Peyer's patch (tissue), 4 donors: ENCODE measurements at places on chromosomes 3 and 15. TPM values are rescaled to one million over a fixed set of nuclear protein-coding genes. Genes with fewer than 3 reads are reported as not detected.

Gene TEX264
- total RNA-seq, result 82.6 TPM

DNA sequence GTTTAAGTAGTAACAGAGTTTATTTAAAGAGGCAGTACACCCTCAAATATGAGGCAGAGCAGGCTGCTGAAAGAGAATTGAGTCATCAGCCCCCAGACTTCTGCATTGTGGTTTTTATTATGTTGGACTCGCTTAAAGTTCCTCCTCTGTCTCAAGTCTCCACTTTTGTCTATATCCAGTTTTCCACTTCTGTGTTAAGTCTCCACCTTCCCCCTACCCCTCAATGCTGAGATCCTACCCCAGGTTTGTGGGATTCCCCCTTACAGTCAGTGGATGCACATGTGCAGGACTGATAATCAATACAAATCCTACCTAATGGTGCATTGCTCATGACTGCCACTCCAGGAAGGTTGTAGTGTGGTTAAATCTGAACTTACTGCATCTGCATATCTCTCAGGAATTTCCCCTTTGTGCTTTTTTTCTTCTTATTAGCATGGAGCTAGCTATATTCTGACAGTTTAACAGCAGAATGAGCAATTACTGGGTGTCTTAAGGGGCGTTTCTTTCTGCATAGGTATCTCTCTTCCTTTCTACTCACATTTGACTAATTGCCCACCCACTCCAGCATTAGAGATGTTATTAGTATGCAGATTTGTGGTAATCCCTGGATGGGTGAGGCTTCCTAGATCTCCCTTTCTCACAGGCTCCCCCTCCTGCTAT lies 11.9 kb upstream of the CD200R1L start:
- DNase-seq, result no peak

DNA sequence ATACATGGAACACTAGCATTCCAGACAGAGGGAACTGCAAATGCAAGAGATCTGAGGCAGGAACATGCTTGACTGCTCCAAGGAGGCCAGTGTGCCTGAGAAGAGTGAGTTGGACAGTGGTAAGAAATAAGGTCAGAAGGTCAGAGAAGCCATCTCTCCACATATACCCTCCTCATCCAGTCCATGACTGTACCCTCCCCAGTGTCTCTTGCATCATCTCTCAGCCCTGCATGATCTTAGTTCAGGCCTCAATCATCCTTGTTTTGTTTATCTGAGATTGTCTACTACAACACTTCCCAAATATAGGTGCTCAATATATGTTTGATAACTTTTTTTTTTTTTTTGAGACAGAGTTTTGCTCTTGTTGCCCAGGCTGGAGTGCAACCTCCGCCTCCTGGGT lies 5.5 kb upstream of the RSL24D1 start:
- DNase-seq, result no peak

DNA sequence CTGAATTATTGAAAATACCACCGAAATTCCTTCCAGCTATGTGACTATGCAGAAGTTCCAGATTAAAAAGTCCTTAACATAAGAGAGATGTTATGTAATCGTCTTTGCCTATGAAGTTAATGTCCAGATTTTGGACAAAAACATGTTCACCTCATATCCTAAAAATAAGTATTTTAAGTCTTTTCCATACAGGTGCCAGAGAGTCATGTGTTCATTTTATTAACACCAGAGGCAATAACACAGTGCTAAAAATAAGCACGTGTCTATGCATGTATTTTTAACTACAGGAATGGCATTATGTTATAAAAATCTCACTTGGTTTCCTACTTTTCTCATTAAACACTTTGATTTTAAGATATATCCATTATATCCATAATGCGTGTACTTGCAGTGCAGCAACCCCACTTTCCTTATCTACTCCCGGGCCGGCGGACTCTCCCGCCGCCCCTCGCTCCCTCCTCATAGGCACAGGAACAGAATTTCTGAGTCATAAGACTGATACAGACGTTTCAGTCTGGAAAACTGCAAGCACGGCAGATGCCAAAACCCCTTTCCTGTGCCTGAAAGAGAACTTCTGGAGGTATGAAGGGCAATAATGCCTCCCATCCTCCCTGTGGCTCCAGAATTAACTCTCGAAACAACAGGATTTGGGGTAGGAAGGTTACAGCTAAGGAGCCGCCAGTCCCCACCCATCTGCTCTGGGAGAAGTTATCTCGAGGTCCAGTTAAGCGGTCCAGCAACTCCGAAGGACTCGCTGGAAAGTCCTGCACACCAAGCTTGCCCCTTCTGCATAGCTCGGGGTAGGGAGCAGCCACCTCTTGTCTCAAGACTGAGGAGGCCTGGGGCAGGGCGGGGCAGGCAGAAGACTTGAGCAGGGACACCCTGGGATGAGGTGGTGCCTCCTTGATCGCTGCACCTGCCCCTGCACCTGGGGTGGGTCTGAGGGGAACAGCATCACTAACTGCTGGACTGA lies 22.3 kb upstream of the PSTPIP1 start:
- no peak for DNase-seq

DNA sequence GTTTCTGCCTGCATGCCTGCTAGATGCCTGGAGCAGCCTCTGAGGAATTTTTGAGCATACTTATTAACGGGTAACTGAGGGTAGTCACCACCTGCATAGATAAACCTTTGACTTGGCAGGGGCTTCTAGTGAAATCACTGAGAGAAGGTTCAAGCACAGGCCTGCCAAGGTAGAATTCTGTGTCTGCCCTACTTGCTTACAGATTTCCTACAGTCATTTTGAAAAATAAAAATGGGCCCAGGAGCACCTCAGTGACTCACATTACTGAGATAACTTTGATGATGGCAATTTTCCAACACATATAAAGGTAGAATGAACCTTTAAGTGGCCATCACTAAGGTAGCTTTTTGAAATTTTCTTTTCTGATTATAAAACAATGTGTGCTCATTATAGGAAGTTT lies 10.8 kb downstream of the CRTAP start:
- no peak for DNase-seq

DNA sequence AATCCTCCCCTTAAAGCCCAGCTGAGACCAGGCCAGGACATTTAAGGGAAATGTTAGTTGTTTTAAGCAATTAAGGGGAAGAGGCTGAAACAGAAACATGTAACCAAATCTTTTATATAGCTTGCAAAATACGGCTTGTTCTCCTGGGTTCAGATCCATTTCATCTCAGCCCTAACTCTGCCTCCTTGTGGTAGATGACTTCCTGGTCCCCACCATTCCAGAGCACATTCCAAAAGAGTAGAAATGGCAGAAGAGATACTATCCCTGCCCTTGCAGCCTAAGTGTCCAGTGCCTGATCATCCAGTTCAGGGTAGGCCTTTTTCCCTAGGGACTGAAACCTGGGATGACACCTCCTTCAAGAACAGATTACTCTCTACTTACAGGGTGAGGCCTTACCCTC lies 266.2 kb upstream of the VEPH1 start:
- DNase-seq, result no peak

Gene TICRR
- 2.3 TPM for total RNA-seq

Gene ARNT2
- 3.1 TPM for total RNA-seq

Gene HRG
- total RNA-seq, result not detected

Gene HTR3C
- total RNA-seq, result not detected

- DNase-seq, result no peak
Measured at GRCh38 chr3:110984456-110985250, 87.0 kb upstream of the NECTIN3 start.

- no peak for DNase-seq
Measured at GRCh38 chr3:141228395-141228794, 3.2 kb upstream of the PXYLP1 start.

DNA sequence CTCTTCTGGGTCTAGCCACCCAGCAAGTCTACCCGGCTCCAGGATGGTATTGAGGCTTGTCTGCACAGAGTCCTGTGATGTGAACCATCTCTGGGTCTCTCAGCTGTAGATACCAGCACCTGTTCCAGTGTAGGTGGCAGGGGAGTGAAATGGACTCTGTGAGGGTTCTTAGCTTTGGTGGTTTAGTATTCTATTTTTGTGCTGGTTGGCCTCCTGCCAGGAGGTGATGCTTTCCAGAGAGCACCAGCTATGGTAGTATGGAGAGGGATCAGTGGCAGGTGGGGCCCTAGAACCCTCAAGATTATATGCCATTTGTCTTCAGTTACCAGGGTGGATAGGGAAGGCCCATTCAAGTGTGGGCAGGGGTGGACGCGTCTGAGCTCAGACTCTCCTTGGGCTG lies 283.4 kb upstream of the LYSMD4 start:
- no peak for DNase-seq

DNA sequence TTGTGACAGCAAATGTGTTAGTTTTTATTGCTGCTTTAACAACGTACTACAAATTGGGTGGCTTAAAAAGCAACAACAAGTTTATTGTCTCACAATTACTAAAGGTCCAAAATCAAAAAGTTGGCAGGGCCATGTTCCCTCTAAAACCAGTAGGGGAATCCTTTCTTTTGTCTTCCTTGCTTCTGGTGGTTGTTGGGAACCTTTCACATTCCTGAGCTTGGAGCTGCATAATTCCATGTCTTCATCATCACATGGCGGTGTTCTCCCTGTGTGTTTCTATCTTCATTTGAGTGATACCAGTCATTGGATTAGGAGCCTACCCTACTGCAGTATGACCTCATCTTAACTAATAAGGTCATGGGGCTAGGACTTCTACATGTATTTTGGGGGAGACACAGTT lies 7.4 kb downstream of the SPRED1 start:
- DNase-seq, result no peak

DNA sequence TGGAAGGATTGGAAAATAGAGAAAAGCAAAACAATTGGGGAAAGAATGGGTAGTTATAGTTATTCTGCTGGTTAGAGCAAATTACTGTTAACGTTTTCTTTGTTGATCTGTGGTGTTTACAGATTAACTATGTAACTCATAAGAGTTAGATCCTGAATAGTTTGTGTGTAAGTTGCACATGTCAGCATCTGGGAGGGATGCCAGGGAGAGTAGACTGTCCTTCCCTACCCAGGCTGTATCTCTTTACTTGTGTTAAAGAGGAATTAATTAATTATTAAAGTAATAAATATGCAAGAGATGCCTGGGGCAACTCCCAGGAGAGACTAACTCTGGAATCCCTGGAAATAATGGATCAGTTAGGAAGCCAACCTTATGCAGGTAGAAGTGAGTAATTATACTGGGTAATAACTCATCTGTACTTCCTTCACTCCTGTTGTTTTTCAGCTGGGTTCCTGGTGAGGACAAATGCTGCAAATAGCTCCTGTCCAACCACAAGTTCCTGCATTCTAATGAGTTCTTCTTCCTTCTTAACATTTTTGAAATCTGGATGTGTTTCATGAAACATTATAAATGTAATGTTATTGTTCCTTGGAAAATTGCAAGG lies 18.9 kb downstream of the GHRL start:
- peak; percentile 8 for DNase-seq

GRCh38 chr3:96863129-96863740 lies 48.8 kb downstream of the EPHA6 start:
- DNase-seq, result no peak
